ENCODE measurements at places on chromosomes 6 and 20.

- DNase-seq: no peak
Observed at GRCh38 chr6:38282911-38283310, 356.8 kb downstream of the BTBD9 start.

GRCh38 chr6:26121141-26122004 lies 34.1 kb downstream of the HFE start:
- DNase-seq: no peak

DNA sequence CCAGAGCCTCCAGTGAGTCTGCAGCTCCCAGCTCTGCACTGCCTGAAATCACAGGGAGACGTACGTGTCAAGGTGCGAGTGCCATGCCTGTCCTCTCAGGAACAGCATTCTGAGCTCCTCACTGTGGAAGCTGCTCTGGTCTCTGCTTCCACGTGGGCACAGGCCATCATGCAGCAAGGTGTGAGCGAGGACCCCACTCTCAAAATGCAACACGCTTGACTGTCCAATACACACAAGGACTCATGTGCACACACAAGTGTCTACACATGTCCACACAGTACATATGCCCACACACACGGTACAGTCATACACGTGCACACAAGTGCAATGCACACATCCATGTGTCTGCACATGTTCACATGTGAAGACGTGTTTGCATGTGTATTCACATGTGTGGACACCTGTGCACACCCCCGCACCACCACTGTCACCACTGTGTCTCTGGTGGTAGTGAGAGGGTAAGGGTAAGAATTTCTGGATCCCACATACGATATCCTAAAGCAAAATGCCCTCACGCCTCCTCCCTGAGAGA lies 260.5 kb downstream of the DLL1 start:
- no peak for DNase-seq

DNA sequence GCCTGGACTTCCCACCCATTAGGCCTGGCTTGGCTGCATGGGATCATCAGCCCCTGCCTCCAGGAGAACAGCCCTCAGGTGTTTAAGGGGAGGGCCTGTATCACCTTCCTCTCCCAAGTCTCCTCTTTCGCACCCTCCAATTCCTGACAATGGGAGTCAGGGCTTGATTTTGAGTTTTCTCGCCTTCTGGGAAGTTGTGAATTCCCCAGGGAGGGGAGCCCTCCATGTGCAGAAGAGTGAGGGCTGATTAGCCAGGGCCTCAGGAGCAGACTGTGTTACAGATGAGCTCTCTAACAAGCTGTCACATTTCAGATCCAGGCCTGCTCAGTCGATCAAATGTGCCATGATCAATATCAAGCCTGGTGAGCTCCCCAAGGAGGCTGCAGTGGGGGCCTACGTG lies 42.4 kb downstream of the CNBD2 start:
- DNase-seq: no peak

Data from stimulated activated CD4-positive, alpha-beta T cell treated with anti-CD3 and anti-CD28 coated beads, Interleukin-1b, Interleukin-23, amount 100 ng/mL, for 24 hours (primary cell).